ENCODE measurements at places on chromosomes 16 and 17.

GRCh38 chr16:87472935-87473334, 19.9 kb downstream of the ZCCHC14 start:
- DNase-seq, result no peak

DNA sequence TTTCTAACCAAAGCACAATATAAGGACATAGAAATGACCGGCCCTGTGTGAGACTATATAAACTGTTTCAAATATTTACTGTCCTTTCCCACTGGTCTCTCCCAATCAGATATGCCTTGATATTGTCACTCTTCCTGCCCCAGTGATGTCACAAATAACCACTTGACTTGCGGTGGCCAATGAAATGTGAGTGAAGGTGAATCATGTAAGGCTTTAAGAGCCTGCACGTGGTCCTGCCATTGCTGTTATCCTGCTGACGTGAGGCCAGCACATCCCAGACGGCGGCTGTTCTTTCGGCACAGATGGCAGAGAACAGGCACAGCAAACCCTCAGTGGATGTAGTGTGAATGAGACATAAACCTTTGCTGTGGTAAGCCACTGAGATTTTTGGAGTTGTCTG, 5.4 kb upstream of the KLHL11 start:
- no peak for DNase-seq

DNA sequence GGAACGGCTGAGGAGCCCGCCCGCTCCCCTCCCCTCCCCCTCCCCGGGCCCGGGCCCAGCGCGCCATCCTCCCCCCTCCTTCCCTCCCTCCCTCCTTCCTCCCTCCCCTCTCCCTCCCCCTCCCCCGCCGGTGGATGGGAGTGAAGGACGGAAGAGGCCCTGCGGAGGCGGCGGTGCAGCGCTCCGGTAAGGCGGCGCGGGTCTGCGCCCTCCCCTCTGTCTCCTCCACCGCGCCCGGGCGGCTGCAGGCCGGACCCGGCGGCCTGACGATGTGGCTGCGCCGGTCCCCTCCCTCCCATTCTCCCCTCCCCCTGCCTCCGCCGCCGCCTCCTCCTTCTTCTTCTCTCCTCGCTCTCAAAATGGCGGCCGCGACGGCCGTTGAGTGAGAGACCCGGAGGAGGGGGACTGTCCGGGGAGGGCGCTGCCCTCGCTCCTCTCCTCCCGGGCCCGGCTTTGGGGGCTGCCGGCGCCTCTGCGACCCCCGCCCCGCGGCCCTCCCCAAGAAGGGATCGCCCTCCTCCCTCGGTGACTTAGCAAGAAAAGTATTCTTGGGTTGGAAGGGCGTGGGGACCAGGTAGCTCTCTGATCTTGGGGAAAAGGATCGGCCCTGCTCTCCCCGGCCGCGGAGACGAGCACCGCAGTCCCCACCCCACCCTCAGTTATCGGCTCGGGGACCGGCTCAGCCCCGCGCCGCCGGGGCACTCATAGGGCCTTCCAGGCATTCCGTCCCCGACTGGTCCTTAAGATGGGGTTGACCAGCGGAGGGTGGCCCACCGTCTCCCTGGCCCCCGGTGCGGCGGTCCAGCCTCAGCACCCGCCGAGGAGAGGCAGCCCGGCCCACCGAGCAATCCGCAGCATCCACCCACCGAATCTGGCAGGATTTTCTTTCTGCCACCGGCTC, 617 bp downstream of the PAFAH1B1 start:
- DNase-seq, result peak; percentile 88

- no peak for DNase-seq
These were observed 96.1 kb upstream of the ELAC2 start for GRCh38 chr17:13113821-13114525.

GRCh38 chr17:27354491-27355081, 60.7 kb downstream of the WSB1 start:
- DNase-seq, result no peak

DNA sequence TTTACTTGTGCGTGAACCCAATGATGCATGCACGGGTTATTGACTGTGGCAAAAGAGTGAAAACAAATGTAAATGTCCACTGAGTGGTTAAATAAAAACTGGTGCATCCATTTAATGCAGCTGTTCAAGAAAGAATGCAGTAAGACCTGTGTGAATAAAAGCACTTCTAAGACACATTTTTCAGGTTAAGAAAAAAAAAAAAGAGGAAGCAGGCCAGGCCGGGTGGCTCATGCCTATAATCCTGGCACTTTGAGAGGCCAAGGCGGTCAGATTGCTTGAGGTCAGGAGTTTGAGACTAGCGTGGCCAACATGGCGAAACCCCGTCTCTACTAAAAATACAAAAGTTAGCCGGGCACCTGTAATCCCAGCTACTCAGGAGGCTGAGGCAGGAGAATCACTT, 11.8 kb downstream of the CNGB1 start:
- no peak for DNase-seq

GRCh38 chr17:45784741-45785479, 790 bp downstream of the CRHR1 start:
- DNase-seq, result peak; percentile 44
